ENCODE measurements at places on chromosomes 12 and 14.
A peak's percentile ranks its signal among the peaks of the same experiment; 100 is the strongest.

DNA sequence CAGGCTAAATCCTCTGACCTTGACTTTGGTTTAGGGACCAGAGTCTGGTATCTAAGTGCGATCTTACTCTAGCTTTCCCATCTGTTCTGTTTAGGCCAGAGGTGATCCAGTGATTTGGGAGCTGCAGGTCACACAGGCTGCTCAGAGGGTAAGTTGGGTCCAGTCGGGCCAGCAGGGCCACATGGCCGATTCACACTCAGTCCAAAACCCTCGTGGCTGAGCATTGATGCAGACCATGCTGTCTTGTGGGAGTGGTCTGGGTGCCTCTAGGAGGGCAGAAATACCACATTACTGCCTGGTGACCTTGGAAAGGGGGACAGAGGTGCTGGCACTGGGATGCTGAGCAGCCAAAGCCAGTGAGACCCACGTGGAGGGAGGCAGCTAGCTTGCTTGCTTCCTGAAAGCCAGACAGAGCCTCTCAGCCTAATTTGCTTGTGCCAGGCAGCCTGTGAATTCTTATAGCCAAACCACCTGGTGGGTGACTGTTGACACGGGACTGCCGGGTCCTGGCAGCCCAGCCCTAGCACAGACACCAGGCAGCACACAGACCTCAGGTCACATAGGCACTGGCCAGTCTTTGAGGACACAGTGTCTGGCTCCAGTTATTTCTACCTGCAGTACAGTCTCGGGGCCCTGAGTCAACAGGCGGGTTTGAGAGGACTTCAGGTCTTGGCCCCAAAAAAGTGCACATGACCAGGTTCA, 31.7 kb downstream of the ESRRB start:
- DNase-seq: no peak

DNA sequence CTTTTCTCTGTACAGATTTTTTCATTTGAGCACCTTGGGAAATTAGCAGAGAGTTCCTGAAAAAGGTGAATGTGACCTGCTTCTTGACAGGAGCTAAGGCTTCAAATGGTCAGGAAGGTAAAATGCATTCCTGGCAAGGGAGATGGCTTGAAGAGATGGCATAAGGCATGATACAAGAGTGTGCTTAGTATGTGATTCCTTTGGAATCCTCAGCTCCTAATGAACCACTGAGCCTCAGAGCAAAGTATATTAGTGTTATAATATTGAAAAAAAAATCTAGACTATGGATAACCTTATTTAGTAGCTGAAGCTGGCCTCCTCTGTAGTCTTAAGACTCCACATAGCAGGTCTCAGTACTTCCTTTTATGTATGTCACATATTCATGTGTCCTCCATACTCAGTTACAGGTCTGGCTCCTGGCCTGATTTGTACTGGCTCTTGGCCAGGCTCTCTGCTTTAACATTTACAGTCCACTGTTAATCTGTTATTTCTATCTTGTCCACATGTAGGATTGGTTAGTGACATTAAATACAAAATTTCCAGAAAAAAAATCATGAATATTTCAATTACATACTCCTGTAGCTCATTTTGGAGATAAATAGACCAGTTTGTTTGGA, 17.9 kb downstream of the TOGARAM1 start:
- peak; percentile 56 for DNase-seq

DNA sequence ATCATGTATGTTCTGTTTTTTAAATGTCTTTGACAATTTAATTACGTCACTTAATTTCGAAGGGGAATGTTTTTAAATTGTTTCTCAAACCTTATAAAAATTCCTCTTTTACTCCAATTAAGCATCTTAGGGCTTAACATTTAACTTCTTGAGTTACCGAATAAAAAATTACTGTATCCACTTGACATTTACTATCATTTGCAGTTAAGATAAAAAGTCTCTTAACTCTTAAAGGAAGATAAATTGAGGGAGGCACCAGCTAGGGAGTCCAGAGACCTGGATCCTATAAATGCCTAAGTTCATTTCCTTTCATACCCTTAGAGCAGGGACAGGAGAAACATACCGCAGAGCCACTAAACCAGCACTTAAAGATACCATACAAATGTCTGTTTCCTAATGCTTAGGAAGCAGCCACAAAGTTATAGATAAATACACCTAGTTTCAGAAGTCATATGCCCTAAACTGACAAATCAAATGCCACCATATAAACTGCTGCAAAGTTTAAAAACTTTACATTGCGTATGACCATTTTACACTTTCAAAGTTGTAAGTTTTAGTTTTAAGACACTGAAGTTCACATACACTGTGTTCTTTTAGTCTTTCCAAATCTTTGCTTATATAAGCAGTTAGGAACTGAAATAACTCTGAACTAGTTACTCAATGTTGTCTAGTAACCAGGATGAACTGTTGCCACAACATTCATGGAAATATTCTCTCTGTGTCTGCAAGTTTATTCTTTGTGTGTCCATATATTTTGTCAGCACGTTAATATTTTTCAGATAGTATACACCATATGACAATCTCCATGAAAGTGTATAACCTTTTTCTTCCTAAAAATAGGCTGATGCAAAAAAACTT, 71.2 kb downstream of the GALNT4 start:
- no peak for DNase-seq

GRCh38 chr12:62627181-62627580, 160.6 kb downstream of the MON2 start:
- no peak for DNase-seq

GRCh38 chr12:19624491-19624890, 185.2 kb downstream of the AEBP2 start:
- DNase-seq: no peak

DNA sequence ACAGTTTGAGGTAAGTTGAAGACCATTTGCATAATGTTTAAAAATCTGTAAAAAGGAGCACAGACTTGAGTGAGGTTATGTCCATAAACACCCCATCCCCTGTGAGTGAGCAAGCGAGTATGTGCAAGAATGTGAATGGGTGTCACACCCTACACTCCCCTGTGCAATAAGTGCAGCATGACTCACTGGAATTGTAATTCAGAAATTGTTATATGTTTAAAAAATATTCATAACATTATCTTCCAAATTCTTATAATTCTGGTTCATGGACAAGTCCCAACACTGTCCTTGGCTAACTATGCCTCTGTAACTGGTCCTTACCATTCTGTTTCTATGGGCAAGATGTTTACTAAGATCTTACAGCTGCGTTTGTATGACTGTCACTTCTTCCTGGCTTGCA, 207.8 kb upstream of the FAR2 start:
- DNase-seq: no peak

GRCh38 chr12:46647034-46647433, 178.8 kb downstream of the SLC38A4 start:
- DNase-seq: no peak

GRCh38 chr14:61644834-61645233, 50.5 kb upstream of the HIF1A start:
- peak; percentile 29 for DNase-seq

- no peak for DNase-seq
Measured at GRCh38 chr12:93186131-93186530, 191.6 kb upstream of the NUDT4 start.

GRCh38 chr14:91580876-91581577, 70.9 kb upstream of the PPP4R3A start:
- DNase-seq: no peak

GRCh38 chr14:54762296-54762695, 140.3 kb downstream of the GCH1 start:
- no peak for DNase-seq

DNA sequence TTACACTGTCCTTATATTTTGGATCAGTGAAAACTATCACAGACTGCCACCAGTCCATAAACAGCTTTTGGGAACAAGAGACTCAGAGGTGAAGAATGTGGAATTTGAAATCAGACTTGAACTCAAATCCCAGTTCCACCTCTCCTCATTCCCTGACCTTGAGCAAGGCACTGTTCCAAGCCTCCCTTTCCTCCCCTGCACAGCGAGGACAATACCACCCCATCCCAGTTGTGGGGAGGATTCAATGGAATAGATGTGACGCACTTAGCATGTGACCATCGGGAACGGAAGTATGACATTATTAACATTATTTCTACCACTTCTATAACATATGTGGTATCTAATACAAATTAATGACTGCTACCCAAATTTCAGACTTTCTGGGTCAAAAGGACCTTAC, 63.5 kb downstream of the DPF3 start:
- no peak for DNase-seq

GRCh38 chr12:32826807-32827412, 69.7 kb downstream of the PKP2 start:
- DNase-seq: no peak

DNA sequence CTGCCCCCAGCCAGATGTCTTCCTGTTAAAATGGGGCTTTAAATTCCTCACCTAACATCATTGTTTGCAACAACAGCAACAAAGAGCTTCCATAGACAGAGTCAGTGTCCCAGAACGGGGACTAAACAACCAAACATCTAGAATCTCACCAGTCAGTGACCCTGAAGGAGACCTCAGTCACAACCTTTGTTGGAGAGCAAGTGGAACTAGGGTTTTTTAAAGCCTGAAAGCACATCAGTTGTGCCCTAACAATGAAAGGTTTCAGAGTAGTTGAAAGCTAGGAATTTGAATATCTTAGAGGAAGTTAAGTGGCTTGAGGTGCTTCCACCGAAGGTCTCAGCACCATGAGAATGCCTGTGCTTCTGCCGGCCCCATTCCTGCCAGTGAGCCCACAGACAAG, 5.0 kb upstream of the ALDH2 start:
- no peak for DNase-seq

GRCh38 chr12:70049596-70050360, 193.5 kb upstream of the CNOT2 start:
- no peak for DNase-seq

DNA sequence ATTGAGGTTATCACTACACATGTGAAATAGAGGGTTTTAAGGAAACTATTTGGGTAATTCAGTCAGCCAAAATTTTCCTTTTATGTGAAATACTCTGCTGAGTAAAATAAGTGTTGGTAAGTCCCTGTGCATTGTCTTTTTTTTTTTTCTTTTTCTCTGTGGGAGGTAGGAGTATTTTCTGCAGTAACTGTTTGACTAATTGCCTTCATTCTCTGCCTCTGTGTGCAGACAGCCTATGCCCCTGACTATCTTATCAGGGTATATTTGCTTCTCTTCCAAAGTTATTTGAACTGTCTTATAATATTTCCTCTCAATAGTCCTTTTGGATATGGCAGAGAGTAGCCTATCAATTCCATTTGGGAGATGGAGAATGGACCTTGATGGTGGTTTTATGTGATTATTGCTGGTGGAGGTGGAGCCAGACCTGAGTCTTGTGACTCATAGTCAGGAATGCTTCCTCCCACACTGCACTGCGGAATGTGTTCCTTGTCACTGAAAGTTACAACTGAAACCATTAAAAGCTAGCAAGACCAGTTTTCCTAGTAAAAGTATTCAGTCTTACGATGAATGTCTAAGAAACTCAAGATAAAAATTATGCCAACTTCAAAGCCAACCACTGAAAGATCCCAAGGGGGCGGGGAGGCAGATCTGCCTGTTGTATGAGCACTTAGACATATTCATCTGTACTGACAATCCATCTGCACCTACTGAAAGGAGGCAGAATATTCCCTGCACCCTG, 40.9 kb upstream of the STXBP6 start:
- no peak for DNase-seq

DNA sequence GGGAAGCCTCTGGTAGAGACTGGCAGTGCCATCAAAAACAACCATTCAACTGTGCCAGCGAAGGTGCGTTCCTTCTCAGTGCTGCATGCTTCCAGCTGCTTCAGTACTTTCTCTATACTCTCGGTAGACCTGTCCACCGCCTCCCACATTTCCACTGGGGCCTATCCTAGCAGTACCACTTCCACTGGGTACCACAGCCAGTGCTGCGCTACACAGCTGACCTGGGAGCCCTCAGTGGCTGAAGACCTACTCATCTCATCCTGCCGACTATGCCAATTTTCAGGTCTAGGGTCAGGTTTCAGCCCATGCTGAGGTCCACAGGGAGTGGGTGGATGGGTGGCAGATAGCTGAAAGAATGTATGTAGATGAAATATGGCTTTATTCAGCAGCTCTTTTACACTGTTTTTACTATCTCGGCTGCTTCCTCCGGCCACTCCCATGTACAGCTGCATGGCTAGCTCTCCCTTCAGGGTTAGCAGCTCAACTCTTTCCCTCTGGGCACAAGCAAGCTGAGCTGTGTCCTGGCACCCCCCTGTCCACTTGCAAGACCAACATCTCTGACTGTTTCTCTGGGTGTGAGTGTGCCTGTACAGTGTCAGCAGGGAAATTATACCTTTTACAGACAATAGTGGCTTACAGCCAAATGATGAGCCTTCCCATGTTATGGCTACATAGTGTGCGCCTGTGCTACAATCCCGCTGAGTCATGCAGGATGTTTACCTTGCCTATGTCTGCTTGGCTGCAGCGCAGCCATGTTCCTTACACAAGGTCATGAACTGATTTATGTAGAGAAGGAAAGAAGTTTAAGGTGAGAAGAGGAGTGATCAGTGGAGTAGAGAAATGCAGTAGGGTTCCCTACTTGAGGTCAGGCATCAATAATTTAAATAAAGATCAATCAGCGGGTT, 125.7 kb upstream of the DDHD1 start:
- DNase-seq: no peak

- no peak for DNase-seq
Measured at GRCh38 chr14:64761441-64762043, 57.3 kb downstream of the PLEKHG3 start.

DNA sequence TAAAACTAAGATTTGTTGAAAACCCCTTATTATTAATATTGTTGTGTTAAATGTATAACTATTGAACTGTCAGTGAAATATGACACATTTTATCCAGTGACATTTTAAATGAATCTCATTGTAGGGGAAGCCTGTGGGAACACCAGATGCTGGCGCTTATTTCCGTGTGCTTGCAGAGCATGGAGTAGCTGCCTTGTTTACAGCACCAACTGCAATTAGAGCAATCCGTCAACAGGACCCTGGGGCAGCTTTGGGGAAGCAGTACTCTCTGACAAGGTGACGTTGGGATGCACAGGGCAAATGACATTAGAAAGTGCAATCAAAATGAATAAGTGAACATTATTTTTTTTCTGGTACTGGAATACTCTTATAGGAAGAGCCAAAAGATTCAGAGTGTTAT, 96.8 kb downstream of the ACSS3 start:
- DNase-seq: no peak

- no peak for DNase-seq
Measured at GRCh38 chr14:105409364-105409763, 10.3 kb upstream of the MTA1 start.

DNA sequence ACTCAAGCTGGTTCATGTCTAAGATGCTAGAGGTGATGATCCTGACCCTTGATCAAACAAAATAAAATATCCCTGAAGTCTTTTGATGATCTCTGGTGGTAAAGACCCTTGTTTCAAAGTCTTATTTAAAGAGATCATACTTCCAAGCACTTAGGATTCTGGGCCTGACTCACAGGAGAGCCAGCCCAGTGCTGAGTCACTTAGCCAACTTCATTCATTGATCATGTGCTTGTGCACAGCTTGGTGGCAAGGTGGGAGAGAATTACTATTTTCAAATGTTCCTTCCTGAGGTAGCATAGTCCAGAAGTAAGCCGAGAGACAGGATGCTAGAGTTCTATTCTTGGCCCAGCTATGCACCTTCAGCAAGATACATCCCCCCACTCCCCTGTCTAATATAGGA, 40.6 kb downstream of the SCN8A start:
- peak; percentile 29 for DNase-seq
